Purkinje cell (primary cell): ENCODE measurements at places on chromosomes 2 and 18. TPM values are rescaled to one million over a fixed set of nuclear protein-coding genes. Genes with fewer than 3 reads are reported as not detected.

The STAT4 gene
- polyA plus RNA-seq, result 31.0 and 33.2 TPM in 2 replicates

The MPV17 gene
- 142 and 167 TPM in 2 replicates for polyA plus RNA-seq

The CD28 gene
- not detected in 2 replicates for polyA plus RNA-seq

The GPR35 gene
- polyA plus RNA-seq, result not detected in 2 replicates

The PFN4 gene
- polyA plus RNA-seq, result 0.43 TPM in 1 of 2 replicates, not detected in the other

The PDCD1 gene
- polyA plus RNA-seq, result not detected in 2 replicates

The C2orf66 gene
- polyA plus RNA-seq, result 1.8 TPM in 1 of 2 replicates, not detected in the other

The UGT1A6 gene
- polyA plus RNA-seq, result not detected in 2 replicates

The ALPP gene
- polyA plus RNA-seq, result not detected in 2 replicates

The MBP gene
- polyA plus RNA-seq, result 12.2 and 13.8 TPM in 2 replicates

The CD8B gene
- polyA plus RNA-seq, result not detected in 2 replicates

The ESPNL gene
- not detected in 2 replicates for polyA plus RNA-seq

The CNTNAP5 gene
- 36.3 and 40.2 TPM in 2 replicates for polyA plus RNA-seq

The CREG2 gene
- 0.73 and 23.4 TPM in 2 replicates for polyA plus RNA-seq

The ARHGAP25 gene
- 0.34 and 1.6 TPM in 2 replicates for polyA plus RNA-seq

The CHRND gene
- not detected in 2 replicates for polyA plus RNA-seq

The SPHKAP gene
- polyA plus RNA-seq, result 2.7 and 4.3 TPM in 2 replicates

The COLEC11 gene
- polyA plus RNA-seq, result 28.0 and 46.8 TPM in 2 replicates

The CNGA3 gene
- not detected in 2 replicates for polyA plus RNA-seq

The ITGB6 gene
- not detected in 2 replicates for polyA plus RNA-seq
